ENCODE measurements at places on chromosomes 7 and 10.

DNA sequence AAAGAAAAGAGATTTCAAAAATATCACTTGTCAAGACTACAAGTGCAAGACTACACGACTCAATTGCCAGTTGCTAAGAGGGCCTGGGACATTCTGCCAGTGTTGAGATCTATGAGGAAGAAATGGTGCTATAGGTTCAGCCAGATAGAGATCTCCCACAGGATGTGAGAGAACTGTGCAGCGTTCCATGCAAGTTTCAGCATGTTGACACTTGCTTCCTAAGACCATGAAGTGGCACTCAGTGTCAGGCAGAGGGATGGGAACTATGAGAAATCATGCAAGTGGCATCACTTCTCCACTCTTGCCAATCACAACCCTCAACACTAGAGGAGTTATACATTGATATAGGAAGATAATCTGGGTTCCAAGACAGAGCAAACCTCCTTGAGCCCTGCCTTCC, 210.3 kb downstream of the CHRM2 start:
- DNase-seq: no peak

GRCh38 chr10:57769298-57769697, 498.4 kb downstream of the IPMK start:
- no peak for DNase-seq

GRCh38 chr7:131657881-131658280, 101.5 kb upstream of the PODXL start:
- DNase-seq: no peak

DNA sequence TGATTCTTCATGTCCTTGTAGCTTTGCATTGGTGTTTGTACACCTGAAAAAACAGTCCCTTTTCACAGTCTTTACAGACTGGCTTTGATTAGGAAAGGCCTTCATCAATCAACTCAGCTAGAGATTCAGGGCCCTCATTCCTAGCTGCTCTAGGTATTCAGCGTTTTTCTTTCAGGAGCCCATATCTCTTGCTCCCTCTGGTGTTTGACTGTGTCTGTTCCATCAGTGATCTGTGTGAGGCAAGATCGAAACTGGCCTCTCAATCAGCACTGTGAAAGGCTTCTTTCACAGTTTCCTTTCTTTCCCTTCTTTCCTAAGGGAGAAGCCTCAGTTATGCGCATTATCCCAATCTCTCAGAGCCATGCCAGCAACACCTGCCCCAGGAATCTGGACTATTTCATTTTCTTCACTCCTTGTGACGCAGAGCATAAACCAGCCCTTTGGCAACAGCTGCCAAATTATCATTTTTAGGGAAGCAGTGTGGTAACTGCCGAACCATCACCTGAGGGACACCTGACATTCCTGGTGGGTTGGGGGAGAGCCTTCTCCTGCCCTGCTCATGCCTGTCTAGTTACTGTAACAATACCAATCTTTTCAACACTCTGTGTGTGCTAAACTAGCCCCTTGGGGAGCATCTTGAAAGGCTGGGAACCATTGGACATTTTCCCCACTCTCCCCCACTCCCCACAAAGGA, 75.7 kb upstream of the CCDC71L start:
- DNase-seq: no peak

GRCh38 chr10:62048470-62048869, 147.0 kb downstream of the ARID5B start:
- DNase-seq: no peak

GRCh38 chr7:148622887-148623585, 32.5 kb downstream of the C7orf33 start:
- DNase-seq: no peak

DNA sequence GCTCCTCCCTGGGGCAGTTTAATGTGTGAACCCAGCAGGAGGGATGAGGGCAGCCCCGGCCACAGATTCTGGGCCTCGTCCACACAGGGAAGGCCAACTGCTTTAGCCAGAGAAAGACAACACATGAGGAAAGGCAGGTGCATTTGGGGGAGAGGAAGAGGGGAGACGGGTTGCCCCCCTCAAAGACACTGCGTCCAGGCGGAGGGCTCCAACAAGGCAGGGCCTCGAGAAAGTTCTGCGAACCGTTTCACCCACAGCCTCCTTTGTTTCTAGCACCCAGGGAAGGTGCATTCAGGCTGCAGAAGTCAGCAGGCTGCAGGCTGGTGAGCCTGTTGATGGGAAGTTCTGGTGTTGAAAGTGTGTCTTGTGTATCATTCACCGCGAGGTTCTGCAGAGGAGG, 10.1 kb downstream of the FOXL3 start:
- DNase-seq: no peak

GRCh38 chr10:79304479-79305087, 42.7 kb upstream of the PPIF start:
- no peak for DNase-seq

GRCh38 chr7:90910136-90910535, 314.0 kb downstream of the CDK14 start:
- DNase-seq: no peak

- DNase-seq: no peak
Measured at GRCh38 chr10:131749767-131750142, 151.1 kb upstream of the PPP2R2D start.

GRCh38 chr7:8387551-8388256, 45.7 kb upstream of the NXPH1 start:
- DNase-seq: no peak

GRCh38 chr7:149873074-149873969, at the start of gene ATP6V0E2:
TSS of gene ATP6V0E2 (plus strand) at chr7:149873969. CDS start at chr7:149874066, 97 bp downstream.
- DNase-seq: peak; percentile 89

DNA sequence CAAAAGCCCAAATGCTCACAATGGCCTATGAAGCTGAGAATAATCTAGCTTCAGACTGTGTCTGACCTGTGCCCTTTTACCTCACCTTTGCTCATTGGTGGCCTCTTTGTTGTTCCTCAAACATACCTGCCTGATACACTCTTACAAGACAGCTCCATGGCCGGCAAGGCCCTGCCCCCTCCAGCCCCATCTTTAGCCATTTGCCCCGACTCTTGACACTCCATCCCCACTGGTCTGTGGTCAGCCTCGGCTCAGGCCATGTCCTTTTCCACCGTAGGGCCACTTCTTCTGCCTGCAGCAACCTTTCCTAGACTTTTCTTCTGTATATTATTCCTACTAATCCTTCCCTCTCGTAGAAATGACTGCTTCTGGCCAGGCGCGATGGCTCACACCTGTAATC, 265.2 kb downstream of the RPS24 start:
- no peak for DNase-seq

DNA sequence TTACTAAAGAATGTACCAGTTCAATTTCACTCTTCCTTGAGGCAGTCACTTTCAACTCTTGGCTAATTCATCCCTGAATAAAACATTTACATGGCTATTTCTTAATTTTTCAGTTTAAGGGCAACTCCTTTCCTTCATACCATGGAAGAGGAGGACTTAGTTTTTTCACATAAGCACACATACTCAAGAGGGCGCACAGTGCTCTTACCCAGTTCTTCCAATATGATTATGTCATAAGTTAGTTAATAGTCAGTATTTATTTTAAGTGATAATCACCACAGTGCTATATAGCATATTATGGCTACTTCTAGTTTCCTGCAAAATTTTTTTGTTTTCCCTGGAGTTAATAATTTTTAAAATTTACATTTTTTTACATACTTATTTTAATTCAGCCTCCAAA, 58.6 kb downstream of the SND1 start:
- no peak for DNase-seq

GRCh38 chr7:51250512-51250911, 66.1 kb downstream of the COBL start:
- no peak for DNase-seq

GRCh38 chr10:133264461-133264860, 12.2 kb downstream of the ADAM8 start:
- DNase-seq: no peak

DNA sequence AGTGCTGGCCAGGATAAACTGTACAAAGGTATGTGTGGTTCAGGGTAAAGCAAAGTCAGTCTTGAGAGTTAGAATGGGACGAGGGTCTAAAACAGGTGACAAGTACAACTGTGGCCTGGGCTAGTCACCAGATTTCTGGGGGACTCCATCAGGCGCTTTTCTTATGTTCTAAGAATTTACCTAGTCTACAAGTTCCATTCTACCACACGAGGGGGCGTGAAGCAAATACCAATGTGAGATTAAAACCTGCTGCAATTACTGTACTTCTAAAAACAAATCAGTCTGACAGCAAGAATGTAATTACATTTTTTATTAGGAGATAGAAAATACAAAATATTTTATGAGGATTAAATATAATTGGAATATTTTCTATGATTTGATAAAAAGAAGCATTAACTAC, 146.5 kb downstream of the ALOX5 start:
- DNase-seq: no peak

- DNase-seq: no peak
Measured at GRCh38 chr7:127365957-127366315, 26.6 kb downstream of the ZNF800 start.

GRCh38 chr10:125011171-125011925, 69.4 kb downstream of the ZRANB1 start:
- no peak for DNase-seq

DNA sequence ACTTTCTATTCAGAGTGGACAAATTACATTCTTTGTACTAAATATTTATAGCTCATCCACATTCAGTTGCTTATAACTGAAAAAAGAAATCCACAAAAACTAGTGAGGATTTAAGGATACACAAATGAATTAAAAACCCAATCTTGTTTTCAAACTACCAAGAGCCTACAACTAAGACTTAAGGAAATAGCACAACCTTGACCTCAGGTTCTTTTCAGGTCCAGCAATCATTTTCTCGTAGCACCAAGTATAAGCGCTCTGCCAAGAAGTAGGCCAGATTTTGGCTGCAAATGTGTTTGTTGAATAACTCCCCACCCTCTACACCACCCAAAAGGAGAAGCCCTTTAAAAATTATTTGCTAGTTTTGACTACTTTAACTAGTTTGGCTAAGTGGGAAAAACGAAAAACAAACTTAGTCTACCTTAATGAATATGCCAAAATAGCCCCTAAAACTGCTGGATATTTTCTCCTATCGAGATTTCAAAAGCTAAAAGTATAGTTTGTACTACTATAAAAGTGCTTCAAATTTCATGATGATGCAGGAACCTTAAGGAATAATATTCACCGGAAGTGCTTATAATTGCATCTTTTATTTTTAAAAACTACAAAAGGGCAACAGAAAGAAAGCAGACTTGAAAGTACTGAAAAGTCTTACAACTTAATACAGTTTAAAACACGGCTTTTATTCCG, 2.7 kb upstream of the KMT2E start:
- no peak for DNase-seq

GRCh38 chr7:128025819-128026218, 5.4 kb downstream of the LRRC4 start:
- no peak for DNase-seq

Data from T-helper 17 cell (primary cell).